ENCODE measurements at places on chromosomes 7 and 10.

GRCh38 chr7:151013733-151014497, 10.4 kb downstream of the ATG9B start:
- peak; percentile 83 for DNase-seq

GRCh38 chr7:119320316-119320715, 952.7 kb upstream of the KCND2 start:
- no peak for DNase-seq

GRCh38 chr10:21432266-21432665, 93.2 kb downstream of the SKIDA1 start:
- no peak for DNase-seq

- no peak for DNase-seq
Observed at GRCh38 chr10:108911814-108912541, 1011.3 kb downstream of the XPNPEP1 start.

- DNase-seq: no peak
Observed at GRCh38 chr7:68441645-68442044, 1156.6 kb upstream of the AUTS2 start.

DNA sequence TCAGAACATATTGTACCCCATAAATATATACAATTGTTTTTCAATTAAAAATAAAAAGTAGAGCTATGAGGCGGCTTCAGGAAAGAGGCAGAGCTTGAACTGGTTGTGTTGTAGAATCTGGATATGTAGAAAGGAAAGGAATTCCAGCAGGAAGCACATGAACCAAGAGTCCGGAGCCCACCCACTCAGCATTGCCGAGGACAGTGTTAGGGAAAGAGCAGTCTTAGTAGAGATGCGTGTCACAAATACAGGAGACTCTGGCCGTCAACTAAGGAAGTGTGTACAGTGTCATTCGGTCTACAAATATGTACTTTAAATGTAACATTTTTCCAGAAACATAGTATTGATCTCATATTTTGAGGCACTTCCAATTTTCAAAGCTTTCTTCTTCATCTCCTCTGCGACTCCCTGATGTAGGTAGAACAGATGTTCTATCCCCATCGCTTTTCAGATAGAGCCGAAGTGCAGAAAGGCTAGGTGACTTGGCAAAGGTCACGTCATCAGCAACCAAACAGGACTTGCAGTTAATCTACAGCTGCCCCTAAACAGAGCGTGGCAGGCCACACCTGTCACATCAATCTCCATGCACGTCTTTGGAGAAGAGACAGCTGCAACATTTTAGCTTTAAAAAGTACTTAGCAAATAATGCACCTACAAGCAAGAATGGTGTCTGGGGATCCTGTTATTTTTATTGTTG, 25.3 kb upstream of the GJD4 start:
- DNase-seq: no peak

GRCh38 chr10:33482486-33482885, 148.0 kb upstream of the NRP1 start:
- DNase-seq: no peak

DNA sequence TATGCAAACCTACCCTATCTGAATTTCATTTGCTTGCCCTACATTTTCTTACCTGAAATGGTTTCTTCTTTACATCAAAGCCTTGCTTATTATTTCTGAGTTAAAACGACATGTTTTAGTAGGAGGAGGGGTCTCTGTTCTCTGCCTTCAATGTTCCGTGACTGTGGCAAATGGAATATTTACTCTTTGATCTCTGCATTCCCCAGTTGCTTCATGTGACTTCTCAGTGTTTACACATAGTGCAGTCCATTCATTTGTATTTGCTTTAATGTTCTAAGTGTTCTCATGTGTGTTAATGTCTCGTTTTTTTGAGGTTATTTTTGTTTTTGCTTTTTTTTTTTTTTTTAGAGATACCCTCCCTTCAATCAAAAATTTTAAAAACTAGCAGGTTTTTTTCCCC, 75.8 kb downstream of the GNAI1 start:
- DNase-seq: no peak

DNA sequence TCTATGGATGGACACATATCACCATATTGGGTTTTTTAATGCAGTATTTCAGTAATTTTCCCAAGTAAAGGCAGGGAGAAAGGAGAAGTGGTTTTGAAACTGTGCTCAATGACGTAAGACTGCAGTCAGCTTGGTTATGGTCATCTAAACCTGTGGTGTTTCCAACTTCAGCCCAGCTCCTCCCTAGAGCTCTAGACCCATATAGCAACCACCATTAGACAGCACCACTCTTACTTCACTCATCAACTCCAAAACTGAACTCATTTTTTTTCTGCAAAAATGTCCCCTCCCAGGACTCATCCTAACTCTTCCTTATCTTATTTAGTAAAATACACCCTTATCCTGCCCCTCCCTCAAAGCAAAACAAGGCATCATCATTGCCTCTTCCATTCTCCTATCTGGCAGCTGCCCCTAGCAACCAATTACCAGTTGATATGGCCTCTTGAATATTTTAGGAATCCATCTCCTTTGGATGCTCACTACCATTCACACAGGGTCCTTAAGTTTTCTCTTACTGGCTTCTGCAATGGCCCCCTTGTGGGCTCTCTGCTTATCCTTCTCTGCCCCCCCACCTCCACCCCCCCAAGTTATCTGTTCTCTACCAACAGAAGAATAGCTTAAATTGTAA, 1.5 kb upstream of the RALA start:
- DNase-seq: peak; percentile 17

- no peak for DNase-seq
Observed at GRCh38 chr7:101165958-101166647, 734 bp upstream of the VGF start.
